ENCODE measurements at places on chromosomes 1 and 21. TPM values are rescaled to one million over a fixed set of nuclear protein-coding genes. Genes with fewer than 3 reads are reported as not detected.
A peak's percentile ranks its signal among the peaks of the same experiment; 100 is the strongest.

FAM163A gene
- not detected for total RNA-seq

LCE6A gene
- total RNA-seq = not detected

WNT9A gene
- total RNA-seq = 0.36 TPM

AMY1B gene
- total RNA-seq = not detected

SHISA4 gene
- total RNA-seq = 27.1 TPM

NAXE gene
- 63.7 TPM for total RNA-seq

GJB3 gene
- total RNA-seq = not detected

CDC7 gene
- 2.9 TPM for total RNA-seq

SYT2 gene
- total RNA-seq = not detected

DNA sequence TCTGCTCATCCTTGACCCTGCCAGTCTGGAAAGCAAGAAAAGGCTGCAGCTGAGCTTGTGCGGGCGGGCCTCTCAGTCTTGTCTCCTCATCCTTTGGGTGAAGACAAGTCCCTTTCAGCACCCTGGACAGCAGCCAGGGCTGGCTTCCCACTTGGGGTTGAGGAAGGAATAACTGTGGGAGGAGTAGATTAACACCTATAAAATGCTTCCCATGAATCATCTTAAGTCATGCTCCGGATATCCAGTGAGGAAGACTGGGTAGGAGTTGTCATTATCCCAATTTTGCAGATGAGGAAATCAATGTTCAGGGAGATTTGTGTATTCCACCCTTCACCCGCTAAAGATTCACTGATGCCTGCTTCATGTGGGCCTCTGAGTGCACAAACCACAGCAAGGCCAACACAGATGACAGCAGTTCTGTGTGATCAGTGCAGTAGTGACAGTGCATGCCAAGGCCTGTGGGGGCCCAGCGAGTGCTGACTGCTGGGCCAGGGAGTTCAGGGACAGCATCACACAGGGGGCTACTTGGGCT is 20.1 kb upstream of the COL16A1 start:
- peak; percentile 93 for DNase-seq

DNA sequence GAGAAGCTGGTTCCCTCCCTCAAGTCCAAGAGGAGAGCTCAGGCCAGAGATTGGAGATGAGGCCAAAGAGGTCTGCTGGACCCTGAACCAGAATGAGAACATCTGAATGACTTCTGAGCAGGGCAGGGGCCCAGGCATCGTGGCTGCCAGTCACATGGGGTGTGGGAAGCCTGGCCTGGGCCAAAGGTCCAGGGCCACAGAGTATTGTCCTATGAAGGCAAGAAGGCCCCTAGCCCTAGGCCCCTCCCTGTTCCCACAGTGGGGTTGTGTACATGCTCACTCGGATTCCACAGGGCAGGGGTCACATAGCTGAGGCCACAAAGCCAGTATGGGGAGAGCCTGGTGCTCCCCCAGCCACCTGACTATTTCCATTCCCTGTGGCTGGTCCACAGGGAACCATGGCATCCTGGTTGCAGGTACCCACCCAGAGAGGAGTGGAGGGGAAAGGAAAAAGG is 18.5 kb upstream of the SLC1A7 start:
- peak; percentile 3 for DNase-seq

GRCh38 chr1:7688659-7689058 is 82.4 kb upstream of the VAMP3 start:
- DNase-seq = no peak

GRCh38 chr1:38088791-38089190 is 42.2 kb upstream of the POU3F1 start:
- DNase-seq = no peak

- peak; percentile 57 for DNase-seq
Measured at GRCh38 chr1:22767852-22768251, 57.2 kb downstream of the EPHB2 start.

DNA sequence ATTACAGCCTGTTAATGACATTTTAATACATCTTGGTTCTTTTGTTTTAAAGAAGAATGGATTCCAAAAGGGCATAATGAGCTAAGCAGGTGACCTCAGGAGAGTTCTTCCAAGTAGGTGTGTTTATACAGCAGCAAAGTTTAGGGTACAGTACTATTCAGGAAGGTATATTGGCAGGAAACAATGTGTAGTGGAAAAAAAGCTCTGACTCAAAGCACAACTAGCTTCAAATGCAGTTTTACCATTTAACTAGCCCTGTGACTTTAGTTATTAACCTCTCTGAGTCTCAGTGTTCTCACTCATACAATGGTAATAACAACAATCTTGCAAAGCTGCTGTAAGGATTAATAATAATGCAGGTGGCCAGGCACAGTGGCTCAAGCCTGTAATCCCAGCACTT is 29.9 kb downstream of the FAF1 start:
- DNase-seq = no peak

DNA sequence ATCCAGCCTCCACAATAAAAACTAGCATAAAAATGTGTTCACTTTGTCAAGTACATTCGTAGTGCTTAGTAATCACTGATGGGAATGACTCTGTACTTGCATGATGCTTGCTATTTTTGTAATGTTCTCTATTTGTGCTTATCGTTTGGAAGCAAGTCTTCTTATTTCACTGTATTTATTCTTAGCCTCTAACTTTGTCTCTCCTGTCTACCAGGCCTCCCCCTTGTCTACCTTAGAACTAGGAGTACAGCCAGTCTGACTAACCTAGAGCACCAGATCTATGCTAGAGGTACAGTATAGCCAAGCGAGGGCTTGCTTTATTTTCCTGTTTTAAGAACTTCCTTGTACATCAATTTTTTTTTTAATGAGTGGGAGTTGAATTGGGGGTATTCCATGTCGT is 108.2 kb downstream of the VPS13D start:
- DNase-seq = no peak

GRCh38 chr21:37339552-37339939 is 27.0 kb upstream of the DYRK1A start:
- no peak for DNase-seq

- no peak for DNase-seq
Measured at GRCh38 chr1:92017656-92018055, 12.1 kb upstream of the EPHX4 start.

DNA sequence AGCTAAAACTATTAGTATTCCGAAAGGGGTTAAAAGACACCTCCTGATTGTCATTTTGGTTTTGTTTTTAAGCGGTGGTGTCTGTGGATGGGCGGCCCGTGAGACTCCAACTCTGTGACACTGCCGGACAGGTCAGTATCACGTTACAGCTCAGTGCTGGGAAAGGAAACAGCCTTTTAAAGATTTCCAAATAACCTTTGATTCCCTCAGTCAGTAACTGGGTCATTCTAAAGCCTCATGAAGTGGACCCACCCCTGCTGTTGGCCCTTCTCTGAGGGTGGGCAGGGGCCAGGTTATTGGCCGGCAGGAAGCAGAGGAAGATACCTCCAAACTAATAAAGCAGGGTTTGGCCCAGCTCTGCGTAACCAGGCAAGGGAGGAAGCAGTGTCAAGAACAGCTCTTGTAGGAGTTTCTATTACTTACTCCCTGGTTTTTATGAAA is 2.3 kb downstream of the RHOU start:
- DNase-seq = no peak

DNA sequence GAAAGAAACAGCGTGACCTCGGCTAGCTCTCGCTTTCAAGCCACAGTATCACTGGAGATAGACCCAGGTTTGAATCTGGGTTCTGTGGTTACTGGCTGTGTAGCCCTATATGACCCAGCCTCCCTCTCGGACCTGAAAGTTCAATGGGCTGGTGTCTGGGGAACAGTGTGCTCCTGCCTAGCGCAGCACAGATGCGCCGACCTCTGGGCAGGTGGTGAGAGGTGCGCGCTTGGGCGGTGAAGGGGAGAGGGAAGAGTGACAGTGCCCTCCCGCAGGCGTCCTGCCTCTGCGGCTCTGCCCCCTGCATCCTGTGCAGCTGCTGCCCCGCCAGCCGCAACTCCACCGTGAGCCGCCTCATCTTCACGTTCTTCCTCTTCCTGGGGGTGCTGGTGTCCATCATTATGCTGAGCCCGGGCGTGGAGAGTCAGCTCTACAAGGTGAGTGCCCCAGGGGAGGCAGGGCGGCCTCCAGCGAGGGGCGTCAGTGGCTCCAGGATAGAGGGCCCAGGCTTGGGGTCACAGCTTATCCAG is 10.5 kb downstream of the SERINC2 start:
- DNase-seq = no peak

GRCh38 chr1:87712261-87713010 is 383.8 kb downstream of the LMO4 start:
- no peak for DNase-seq

DNA sequence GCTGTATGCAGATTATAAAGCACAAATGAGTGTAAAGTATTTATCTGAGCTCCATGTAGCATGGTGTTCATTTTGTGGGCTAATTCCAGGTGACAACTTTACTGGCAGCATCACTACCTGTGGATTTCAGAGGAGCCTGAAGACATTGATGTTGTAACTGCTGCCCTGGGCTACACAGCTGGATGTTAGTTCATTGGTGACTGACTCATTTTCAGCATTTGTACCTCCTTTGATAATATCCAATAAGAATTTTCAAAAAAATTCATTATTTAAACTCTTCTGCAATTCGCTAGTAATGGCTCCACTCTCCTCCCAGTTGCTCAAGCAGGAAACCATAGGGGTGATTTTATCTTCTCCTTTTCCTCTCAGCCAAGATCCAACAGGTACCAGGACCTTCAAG is 37.3 kb upstream of the HSD3B1 start:
- no peak for DNase-seq

- DNase-seq = no peak
Measured at GRCh38 chr1:156812293-156812990, 4.2 kb downstream of the SH2D2A start.

GRCh38 chr1:69929308-69930057 is 275.9 kb downstream of the LRRC40 start:
- DNase-seq = no peak

DNA sequence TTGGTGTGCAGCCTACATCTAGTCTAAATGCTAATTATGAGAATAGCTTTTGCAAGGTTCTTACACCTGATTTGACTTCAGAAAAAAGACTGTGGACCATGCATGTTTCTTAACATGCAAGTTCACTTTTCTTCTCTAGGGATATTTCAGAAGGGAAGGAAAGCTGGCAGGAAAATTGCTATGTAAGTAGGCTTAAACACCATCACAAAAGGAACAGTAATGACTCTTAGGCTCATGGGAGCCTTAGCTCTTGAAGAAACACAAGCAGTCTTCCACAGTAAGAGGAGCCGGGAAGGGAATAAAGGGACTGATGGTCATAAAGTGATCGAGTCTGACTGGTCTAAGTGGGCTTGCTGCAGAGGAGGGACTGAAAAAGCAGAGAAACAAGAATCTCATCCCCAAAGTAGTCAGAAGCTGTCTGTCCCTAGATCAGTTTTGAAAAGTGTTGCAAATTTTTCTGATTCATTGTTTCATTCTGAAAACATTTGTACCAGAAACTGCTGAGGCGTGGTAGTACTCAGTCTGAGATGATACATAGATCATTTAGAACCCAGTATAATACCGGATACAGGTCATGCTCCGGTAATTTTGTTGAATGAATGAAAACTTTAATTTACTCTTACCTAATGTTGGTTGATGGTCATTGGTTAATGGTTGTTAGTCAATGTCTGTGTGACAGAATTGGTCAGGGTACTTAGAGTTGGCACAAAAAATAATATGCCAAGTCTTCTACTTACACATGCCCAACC is 40.9 kb downstream of the SMYD2 start:
- DNase-seq = no peak

DNA sequence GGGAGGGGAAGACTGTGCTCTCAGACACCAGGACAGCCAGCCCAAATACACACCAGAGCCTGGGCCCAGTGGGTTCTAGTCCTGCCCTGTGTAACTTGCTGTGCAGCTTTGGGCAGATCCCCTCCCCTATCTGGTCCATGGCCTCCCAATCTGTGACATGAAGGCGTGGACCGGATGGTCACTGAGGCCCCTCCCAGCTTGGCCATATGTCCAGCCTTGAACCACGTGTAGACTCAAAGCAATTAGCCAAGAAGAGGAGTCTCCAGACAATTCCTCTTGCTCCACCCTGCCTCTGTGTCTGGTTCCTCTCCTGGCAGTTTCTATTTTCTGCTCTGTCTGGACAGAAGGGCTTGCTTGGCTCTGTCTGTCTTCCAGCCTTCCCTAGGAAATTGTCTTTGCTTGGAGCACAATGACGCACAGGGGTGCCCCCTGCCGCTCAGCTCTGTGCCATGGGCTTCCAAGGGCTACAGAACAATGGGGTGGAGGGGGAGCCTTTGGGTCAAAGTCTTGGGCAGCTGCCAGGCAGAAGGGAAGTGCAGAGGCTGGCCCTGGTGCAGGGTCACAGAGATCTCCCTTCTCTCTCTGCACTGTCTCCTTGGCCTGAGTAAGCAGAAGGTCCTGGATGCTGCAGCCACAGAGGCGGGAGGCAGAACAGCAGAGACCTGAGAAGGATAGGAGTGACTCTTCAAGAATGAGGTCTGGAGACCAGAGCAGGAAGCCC is 66.1 kb downstream of the TENT5C start:
- DNase-seq = no peak

DNA sequence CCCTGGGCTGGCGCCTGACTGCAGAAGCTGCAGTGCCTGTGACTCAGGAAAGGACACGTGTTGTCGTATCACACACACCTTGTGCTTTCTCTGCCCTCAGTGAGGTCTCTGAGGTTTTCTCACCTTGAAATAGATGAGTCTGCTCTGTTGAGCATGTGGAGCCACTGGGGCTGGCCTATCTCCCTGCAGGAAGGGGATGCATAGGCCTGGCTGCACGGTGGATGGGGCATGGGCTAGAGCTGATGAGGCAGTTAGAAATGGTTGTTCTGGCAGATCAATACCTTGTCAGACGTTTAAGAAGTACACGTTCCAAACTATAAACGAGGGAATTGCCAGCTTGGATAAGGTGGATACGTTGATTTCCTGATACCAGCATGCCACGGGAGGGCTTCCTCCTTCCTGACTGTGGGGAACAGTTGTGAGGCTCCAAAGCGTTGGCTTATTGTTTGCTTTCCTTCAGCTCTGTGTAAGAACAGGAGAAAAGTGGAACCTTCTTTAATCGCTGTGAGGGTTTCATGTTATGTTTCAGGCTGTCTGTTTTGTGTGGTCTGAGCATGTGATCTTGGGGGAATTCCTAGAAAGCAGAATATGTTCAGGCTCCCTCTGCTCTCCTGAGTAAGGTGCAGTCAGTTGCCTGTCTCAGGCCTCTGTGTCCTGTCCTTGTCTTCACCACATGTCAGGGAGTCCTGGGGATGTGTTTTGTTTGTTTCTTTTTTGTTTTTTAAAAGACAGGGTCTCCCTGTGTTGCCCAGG is 44.8 kb downstream of the PCNT start:
- DNase-seq = peak; percentile 65

DNA sequence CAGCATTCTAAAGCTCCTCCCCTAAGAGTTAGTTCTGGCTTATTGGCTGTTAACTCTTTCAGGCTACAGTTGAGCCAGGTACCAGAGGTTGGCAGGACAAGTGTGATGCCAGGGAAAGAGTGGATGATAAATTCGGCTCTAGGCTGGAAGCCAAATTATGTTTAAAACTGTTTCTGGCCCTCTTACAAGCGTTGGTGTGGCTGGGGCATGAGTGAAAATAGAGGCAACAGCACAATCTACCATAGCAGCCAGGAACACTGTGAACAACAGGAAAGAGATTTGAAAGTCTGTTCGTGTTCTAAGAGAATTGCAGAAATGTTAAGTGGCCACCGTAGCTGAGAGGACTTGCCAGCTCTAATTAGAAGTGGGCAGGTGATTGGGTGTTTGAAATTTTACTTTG is 84.2 kb downstream of the CDC7 start:
- no peak for DNase-seq

Data from osteoblast (primary cell).